Activated CD4-positive, alpha-beta T cell treated with anti-CD3 and anti-CD28 coated beads for 36 hours (primary cell): ENCODE measurements at places on chromosomes 6 and 20. TPM values are rescaled to one million over a fixed set of nuclear protein-coding genes. Genes with fewer than 3 reads are reported as not detected.

PYGB gene
- total RNA-seq = 18.0 TPM

EPHA7 gene
- not detected for total RNA-seq

BTN1A1 gene
- total RNA-seq = not detected

ULBP1 gene
- 2.7 TPM for total RNA-seq

SPAG4 gene
- 6.9 TPM for total RNA-seq

GRCh38 chr6:167761794-167762258 is 64.9 kb upstream of the AFDN start:
- no peak overlapping the region for H3K27ac ChIP-seq
- H3K36me3 ChIP-seq = no peaks in the 10 kb centered on the region
- no peak for DNase-seq
- peaks cover 4% of the 10 kb centered on the region for H3K27me3 ChIP-seq
- H3K4me1 ChIP-seq = no peaks in the 10 kb centered on the region

- H3K4me1 ChIP-seq = peaks cover 63% of the 10 kb centered on the region
- no peak overlapping the region for H3K27ac ChIP-seq
- peak; percentile 60 for DNase-seq
- peaks cover 16% of the 10 kb centered on the region for H3K36me3 ChIP-seq
- no peaks in the 10 kb centered on the region for H3K27me3 ChIP-seq
Observed at GRCh38 chr6:154751011-154751800, 18.0 kb downstream of the SCAF8 start.

GRCh38 chr20:36950414-36951197 is 902 bp downstream of the SAMHD1 start:
- peak overlapping the region; percentile 94 for H3K27ac ChIP-seq
- no peaks in the 10 kb centered on the region for H3K27me3 ChIP-seq
- peaks cover 54% of the 10 kb centered on the region for H3K4me1 ChIP-seq
- peaks cover 20% of the 10 kb centered on the region for H3K36me3 ChIP-seq
- H3K4me3 ChIP-seq = peak overlapping the region; percentile 92

DNA sequence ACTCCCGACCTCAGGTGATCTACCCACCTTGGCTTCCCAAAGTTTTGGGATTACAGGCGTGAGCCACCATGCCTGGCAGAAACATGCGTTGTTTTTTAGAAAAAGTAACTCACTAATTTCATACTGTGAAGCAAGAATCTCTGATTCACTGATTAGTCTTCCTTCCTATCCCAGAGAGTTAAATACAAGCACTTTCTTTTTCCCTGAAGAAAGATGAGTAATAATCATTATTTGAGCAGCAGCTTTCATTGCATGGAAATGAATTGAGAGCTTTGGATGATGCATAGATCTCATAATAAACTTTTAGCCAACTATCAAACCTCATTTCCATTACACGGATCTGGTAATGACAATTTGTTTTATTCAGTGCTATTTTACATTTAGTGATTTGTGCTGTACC is 892.5 kb upstream of the EYS start:
- H3K27me3 ChIP-seq = no peaks in the 10 kb centered on the region
- no peak for DNase-seq
- H3K4me3 ChIP-seq = no peak overlapping the region
- no peaks in the 10 kb centered on the region for H3K36me3 ChIP-seq
- H3K27ac ChIP-seq = no peak overlapping the region

- no peak overlapping the region for H3K4me3 ChIP-seq
- H3K27me3 ChIP-seq = no peaks in the 10 kb centered on the region
- no peak for DNase-seq
- H3K36me3 ChIP-seq = no peaks in the 10 kb centered on the region
Observed at GRCh38 chr20:11035211-11035610, 361.4 kb upstream of the JAG1 start.

- peaks cover 64% of the 10 kb centered on the region for H3K36me3 ChIP-seq
- no peak for DNase-seq
- peaks cover 77% of the 10 kb centered on the region for H3K4me1 ChIP-seq
- H3K27me3 ChIP-seq = no peaks in the 10 kb centered on the region
- H3K27ac ChIP-seq = peak overlapping the region; percentile 94
Observed at GRCh38 chr20:44990957-44991356, 24.6 kb downstream of the STK4 start.

DNA sequence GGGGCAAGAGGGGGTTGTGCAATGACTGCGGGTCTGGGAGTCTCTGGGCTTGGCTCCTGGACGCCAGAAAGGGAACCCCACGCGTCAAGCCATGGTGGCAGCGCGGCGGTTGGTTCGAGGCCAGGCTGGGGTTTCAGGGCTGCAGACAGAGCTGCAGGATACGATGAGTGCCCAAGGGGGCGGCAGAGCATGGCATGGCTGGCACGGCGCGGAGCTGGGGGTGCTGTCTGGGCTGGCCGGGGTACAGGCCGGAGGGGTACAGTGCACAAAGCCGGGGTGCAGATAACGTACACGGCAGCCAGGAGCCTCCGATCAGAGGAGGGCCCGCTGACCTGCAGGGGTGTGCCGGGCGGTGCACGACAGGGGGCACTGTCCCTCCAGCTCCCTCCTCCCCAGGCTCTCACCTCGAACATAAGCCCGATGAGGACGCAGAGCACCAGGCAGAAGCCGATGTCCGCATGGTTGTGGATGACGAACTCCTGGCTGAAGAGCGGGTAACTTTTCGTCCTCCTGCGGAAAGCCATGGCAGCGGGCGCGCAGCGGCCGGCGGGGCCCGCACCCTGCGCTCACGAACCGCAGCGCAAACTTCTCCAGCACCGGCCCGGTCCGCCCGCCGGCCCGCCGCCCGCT is 353 bp downstream of the TRAM2 start:
- H3K36me3 ChIP-seq = no peaks in the 10 kb centered on the region
- DNase-seq = peak; percentile 82
- peaks cover 2% of the 10 kb centered on the region for H3K27me3 ChIP-seq
- H3K4me1 ChIP-seq = peaks cover 43% of the 10 kb centered on the region

- H3K4me3 ChIP-seq = no peak overlapping the region
- peaks cover 8% of the 10 kb centered on the region for H3K4me1 ChIP-seq
- no peak for DNase-seq
Observed at GRCh38 chr6:53937461-53937860, 142.7 kb downstream of the LRRC1 start.

DNA sequence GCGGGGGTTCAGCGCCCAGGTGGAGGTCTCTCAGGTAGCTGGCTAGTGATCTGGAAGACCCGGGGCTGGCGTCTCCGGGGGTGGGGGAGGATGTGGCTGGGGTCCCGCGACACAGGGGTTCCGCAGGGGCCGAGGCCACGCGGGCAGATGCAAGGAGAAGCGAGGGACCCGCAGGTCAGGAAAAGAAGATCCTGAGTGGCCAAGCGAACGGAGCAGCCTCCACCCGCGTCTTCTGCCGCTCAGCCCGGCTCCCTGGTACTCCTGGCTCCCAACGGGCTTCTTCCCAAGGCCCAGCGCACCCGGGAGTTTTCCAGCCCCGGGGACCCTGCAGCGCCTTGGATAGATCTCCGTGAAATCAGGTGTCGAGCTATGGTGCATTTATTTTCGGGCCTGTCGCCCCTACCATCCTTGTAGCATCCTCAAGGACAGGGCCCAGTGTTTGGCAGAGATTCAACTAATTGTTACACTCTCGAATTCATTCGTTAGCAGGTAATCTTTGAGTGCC is 682 bp upstream of the CHD6 start:
- H3K4me3 ChIP-seq = peak overlapping the region; percentile 75
- no peaks in the 10 kb centered on the region for H3K36me3 ChIP-seq
- peaks cover 36% of the 10 kb centered on the region for H3K4me1 ChIP-seq
- peak overlapping the region; percentile 11 for H3K27ac ChIP-seq

- no peaks in the 10 kb centered on the region for H3K27me3 ChIP-seq
- H3K4me3 ChIP-seq = no peak overlapping the region
- no peak overlapping the region for H3K27ac ChIP-seq
- H3K4me1 ChIP-seq = no peaks in the 10 kb centered on the region
- no peaks in the 10 kb centered on the region for H3K36me3 ChIP-seq
Observed at GRCh38 chr6:125262016-125263013, 39.5 kb downstream of the HDDC2 start.

DNA sequence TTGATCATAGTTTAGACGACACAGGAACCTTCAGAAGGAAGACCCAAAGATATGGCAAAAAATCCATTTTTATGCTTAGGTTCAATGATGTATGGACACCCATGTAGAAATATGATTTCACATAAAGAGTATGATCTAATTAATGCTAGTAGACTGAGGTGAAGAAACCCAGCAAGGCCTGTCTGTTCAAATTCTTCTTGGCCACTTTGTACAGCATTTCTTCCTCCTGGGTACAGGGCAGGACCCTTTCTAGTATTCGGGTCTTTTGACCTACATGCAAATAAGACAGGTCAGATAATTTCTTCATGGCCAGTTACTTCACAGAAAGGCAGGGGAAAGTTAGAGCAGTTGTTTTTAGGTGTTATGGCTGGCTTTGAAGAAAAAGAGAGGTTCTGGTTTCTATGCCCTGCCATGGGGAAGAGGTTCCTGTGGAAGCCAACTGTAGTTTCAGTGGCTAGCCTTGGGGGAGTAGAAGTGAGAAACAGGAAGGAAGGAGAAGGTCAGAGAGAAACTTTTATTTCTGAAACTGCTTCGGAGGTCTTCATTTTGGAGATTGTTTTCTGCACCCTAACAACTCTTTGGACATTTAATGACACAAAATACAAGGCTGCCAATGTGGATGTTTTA is 208.3 kb downstream of the PTPRK start:
- H3K27ac ChIP-seq = no peak overlapping the region
- H3K36me3 ChIP-seq = no peaks in the 10 kb centered on the region
- H3K4me3 ChIP-seq = no peak overlapping the region
- no peaks in the 10 kb centered on the region for H3K27me3 ChIP-seq
- no peak for DNase-seq
- peaks cover 5% of the 10 kb centered on the region for H3K4me1 ChIP-seq

DNA sequence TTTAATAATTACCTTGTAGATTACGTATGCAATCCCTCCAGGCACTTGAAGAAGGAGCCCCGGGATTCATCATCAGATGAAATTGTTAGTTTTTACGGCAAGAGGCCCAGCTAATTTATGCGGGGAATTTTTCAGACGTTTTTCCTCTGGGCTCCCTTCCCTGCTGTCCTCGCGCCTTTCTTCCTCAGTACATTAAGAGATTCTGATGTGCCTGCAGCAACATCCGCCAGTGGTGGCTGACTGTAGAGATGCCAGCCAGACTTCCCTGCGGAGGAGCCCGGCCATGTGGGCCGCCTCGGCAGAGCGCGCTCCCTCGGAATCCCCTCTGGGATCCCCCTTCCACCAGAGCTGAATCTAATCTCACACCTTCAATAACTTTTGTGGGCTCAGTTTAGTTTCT is 46.4 kb upstream of the POU3F2 start:
- DNase-seq = no peak
- H3K36me3 ChIP-seq = no peaks in the 10 kb centered on the region
- H3K27me3 ChIP-seq = peaks cover 31% of the 10 kb centered on the region
- H3K4me1 ChIP-seq = no peaks in the 10 kb centered on the region

- no peaks in the 10 kb centered on the region for H3K4me1 ChIP-seq
- no peak overlapping the region for H3K4me3 ChIP-seq
- no peak overlapping the region for H3K27ac ChIP-seq
- H3K36me3 ChIP-seq = no peaks in the 10 kb centered on the region
- DNase-seq = no peak
Observed at GRCh38 chr6:88143421-88144157, 22.6 kb downstream of the CNR1 start.

GRCh38 chr6:22095836-22096235 is 201.0 kb downstream of the PRL start:
- peaks cover 11% of the 10 kb centered on the region for H3K4me1 ChIP-seq
- peaks cover 2% of the 10 kb centered on the region for H3K27me3 ChIP-seq
- H3K4me3 ChIP-seq = no peak overlapping the region
- DNase-seq = no peak
- no peaks in the 10 kb centered on the region for H3K36me3 ChIP-seq

GRCh38 chr20:40744072-40744817 is 55.2 kb upstream of the MAFB start:
- H3K36me3 ChIP-seq = no peaks in the 10 kb centered on the region
- H3K27ac ChIP-seq = no peak overlapping the region
- peaks cover 2% of the 10 kb centered on the region for H3K27me3 ChIP-seq
- no peak overlapping the region for H3K4me3 ChIP-seq
- no peaks in the 10 kb centered on the region for H3K4me1 ChIP-seq

DNA sequence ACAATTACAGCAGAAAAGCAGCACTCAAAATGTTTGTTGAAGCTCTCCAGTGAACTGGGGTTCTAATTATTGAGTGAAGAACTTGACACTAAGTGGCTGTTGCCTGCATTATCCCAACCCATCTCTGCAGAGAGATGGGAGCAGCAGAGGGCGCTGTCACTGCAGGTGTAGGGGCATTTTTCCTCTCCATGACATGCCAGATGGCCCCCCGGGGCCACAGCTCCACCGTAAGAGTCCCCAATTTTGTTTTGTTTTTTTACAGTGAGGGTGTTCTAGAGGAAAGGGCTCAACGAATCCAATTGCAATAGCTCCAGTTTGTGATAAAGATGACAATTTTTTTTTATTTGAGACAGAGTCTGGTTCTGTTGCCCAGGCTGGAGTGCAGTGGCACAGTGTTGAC is 1.9 kb upstream of the FUCA2 start:
- no peaks in the 10 kb centered on the region for H3K27me3 ChIP-seq
- peaks cover 10% of the 10 kb centered on the region for H3K36me3 ChIP-seq
- peak; percentile 71 for DNase-seq
- H3K4me3 ChIP-seq = peak overlapping the region; percentile 19
- peaks cover 28% of the 10 kb centered on the region for H3K4me1 ChIP-seq

DNA sequence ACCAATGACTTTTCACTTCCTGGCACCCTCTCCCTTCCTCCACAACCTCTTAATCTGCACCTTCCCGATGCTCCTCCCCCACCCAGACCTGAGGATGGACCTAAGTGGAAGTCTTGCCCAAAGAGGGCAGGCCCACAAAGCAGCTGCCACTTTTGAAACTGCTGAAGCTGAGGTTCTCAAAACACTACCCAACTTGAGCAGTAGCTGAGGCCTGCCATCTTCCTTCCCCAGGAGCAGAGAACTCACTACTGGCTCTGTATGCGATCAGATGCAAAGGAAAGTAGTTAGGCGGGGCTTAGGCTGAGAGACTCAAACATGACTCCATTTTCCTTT is 1.5 kb downstream of the HM13 start:
- H3K36me3 ChIP-seq = peaks cover 13% of the 10 kb centered on the region
- no peak overlapping the region for H3K27ac ChIP-seq
- H3K4me3 ChIP-seq = no peak overlapping the region
- peaks cover 14% of the 10 kb centered on the region for H3K4me1 ChIP-seq
- no peaks in the 10 kb centered on the region for H3K27me3 ChIP-seq

DNA sequence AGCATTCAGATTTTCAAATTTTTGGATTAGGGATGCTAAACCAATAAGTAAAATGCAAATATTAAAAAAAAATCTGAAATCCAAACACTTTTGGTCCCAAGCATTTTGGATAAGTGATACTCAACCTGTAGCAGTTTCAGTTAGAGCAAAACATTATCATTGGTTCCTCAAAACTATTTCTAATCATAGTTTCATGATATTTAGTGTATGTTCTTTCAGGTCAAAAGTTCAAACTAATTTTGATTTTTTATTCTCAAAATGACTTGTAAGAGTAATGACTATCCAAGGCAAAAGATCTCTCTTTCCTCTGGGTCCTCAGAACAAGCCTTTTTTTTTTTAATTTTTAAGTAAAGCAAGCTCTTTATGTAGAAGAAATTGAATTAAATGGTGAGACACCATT is 64.0 kb upstream of the TFB1M start:
- peaks cover 7% of the 10 kb centered on the region for H3K4me1 ChIP-seq
- no peak overlapping the region for H3K4me3 ChIP-seq
- H3K27me3 ChIP-seq = no peaks in the 10 kb centered on the region
- H3K36me3 ChIP-seq = no peaks in the 10 kb centered on the region
- DNase-seq = no peak

- no peaks in the 10 kb centered on the region for H3K36me3 ChIP-seq
- no peak overlapping the region for H3K4me3 ChIP-seq
- H3K27ac ChIP-seq = no peak overlapping the region
Observed at GRCh38 chr20:12906361-12906760, 102.4 kb upstream of the SPTLC3 start.

GRCh38 chr20:16562259-16562658 is 11.0 kb downstream of the KIF16B start:
- H3K4me1 ChIP-seq = peaks cover 11% of the 10 kb centered on the region
- H3K27me3 ChIP-seq = no peaks in the 10 kb centered on the region
- H3K36me3 ChIP-seq = no peaks in the 10 kb centered on the region
- no peak for DNase-seq
- H3K4me3 ChIP-seq = no peak overlapping the region
